ENCODE measurements at places on chromosomes 5 and 9.
A peak's percentile ranks its signal among the peaks of the same experiment; 100 is the strongest.

DNA sequence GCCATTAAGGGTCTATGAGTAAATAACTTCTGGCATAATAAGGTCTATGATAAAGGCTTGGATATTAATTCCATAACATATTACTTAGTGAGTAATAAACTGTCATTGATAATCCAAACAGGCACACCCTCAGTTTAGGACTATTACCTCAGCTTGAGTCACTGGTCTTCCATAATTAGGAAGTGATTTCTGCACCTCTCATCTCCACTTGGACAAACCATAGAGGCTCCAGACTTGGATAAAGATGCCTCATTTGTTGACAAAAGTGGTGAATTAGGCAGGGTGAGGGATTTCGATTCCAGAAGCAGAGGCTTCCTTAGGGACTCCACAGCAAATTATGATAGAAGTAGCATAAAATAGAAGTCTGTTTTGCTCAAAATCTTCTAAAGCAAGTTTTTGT lies 127.5 kb upstream of the MTAP start:
- no peak for DNase-seq

GRCh38 chr9:73173557-73174329 lies 22.1 kb downstream of the ANXA1 start:
- DNase-seq: peak; percentile 2

- DNase-seq: no peak
Observed at GRCh38 chr5:16673241-16674201, 56.7 kb upstream of the RETREG1 start.

DNA sequence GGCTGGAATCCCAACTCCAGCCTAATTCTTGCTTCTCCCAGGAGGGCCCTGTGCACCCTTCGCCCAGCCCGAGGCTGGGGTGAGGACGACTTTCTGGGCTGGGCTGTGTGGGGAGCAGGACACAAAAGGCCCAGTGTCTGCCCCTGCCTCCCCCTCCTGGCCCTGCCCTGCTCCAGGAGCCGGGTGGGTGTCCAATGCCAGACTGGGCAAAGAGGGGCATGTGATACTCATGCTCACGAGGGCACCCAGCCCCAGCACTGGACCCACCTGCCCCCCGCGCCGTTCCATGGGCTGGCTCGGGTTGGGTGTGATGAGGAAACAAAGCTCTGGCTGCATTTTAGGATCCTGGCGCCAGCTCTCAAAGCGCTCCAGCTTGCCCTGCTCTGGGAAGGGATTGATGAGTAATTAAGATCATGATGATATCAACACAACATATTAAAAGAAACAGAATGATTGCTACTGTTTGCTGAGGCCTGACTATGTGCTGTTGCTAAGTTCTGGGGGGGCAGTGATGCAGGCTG lies 30.7 kb downstream of the LHX2 start:
- DNase-seq: no peak
